ENCODE measurements at places on chromosomes 5 and 9.

DNA sequence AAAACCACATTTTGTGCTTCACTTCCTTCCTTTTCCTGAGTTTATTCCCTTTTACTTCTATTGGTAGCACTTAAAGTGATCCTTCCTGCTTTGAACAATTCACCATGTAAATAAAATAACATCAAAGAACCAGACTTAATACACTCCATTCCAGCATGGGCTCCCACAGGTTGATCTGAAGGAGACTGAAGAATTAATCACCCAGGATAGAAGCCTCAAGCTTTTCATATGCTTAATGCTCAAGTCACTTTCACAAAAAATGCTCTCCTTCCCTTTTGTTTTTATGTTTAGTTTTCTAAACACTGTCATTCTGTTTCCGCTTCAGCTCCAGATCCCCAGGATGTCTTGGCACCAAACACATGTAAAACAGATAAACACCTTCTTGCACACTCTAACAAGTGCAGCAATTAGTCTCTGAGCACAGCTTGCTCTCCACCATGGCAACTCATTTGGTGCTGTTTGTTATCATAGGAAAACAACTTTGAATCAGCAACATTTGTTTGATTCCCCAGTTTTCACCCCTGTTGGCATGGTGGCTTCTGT lies 37.0 kb downstream of the DMRTA1 start:
- no peak for DNase-seq

DNA sequence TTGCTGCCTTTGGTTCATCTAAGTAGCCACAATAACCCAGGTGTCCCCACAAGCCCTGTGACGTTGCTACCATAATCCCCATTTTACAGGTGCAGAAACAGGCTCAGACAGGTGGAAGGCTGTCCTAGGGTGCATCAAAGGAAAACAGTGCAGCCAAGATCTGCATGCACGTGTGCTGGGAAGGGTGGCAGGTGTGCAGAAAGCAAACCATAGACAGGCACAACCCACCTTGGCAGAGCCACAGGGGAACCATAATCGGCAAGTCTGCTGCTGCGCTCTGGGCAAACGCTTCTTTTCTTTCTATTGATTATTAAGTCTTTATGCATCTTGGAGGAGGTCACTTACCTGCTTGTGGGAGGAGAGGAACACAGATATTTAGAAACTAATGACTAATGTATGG lies 7.1 kb downstream of the NSG2 start:
- DNase-seq = no peak

GRCh38 chr5:67246108-67246507 lies 49.5 kb upstream of the CD180 start:
- DNase-seq = peak; percentile 30

GRCh38 chr9:34373749-34374148 lies 2.9 kb downstream of the MYORG start:
- DNase-seq = no peak

- no peak for DNase-seq
Measured at GRCh38 chr5:177440211-177440989, 6.2 kb upstream of the PRR7 start.

- DNase-seq = no peak
Measured at GRCh38 chr5:119383008-119383407, 27.2 kb downstream of the TNFAIP8 start.
